Stimulated activated CD4-positive, alpha-beta T cell treated with anti-CD3 and anti-CD28 coated beads, TNF-alpha, amount 100 ng/mL, for 1 hour (primary cell): ENCODE measurements at places on chromosomes 7 and 10.

DNA sequence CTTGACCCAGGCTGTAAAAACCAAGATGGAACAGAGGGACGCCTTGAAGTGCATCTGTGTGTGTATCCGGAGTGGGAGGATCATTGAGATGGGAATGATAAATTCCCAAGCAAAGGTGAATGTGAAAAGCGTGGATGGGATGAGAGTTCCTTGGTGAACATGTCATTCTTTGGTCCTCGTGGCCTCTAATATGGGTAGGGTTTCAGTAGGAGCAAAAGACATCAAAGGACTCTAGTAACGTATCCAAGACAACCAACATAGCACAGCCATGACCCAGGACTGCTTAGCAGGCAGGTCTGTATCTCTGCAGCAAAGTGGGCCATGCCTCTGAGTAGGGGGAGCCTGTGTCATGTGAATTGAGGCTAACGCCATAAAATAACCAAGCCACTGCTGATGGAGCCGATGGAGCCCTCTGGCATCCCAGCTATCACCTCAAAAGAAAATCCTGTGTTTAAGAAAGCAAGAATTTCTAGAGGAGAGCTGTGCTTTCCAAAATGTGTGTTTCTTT lies 98.6 kb downstream of the CCDC3 start:
- DNase-seq = no peak

GRCh38 chr10:80709866-80710265 lies 172.2 kb downstream of the SH2D4B start:
- no peak for DNase-seq

DNA sequence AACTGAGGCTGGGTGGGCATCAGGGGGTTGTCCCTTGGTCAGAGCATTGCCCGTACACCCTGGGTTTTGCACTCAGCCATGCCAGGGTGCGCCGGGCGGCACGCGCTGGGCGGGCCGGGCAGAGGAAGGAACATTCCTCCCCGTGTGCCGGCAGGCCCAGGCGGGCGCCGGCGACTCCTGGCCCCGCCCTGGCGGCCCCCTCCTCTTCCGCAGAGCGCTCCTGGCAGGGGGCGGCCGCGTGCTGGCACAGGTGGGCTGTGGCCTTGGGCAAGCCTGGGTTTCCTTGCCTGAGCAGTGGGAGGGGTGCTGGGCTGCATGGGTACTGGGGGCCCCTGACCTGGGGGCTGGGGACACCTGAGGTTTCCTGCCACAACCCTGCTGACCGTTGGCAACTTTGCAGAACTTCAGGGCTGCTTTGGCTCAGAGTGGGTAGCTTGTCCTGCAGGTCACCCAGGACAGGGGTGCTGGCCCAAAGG lies 3.9 kb downstream of the LFNG start:
- DNase-seq = no peak

DNA sequence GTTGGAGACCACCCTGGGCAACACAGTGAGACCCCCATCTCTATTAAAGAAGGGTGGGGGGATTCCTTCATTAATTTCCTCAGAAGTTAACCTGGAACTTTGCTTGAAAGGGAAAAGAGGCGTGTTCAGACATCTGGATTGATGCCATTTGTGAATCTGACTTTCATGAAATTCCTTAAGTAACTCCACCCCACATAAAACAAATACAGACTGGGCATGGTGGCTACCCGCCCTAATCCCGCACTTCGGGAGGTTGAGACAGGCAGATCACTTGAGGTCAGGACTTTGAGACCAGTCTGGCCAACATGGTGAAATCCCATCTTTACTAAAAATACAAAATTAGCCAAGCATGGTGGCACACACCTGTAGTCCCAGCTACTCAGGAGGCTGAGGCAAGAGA lies 75.0 kb downstream of the EEPD1 start:
- DNase-seq = no peak

GRCh38 chr7:151806952-151807775 lies 69.8 kb downstream of the PRKAG2 start:
- no peak for DNase-seq

DNA sequence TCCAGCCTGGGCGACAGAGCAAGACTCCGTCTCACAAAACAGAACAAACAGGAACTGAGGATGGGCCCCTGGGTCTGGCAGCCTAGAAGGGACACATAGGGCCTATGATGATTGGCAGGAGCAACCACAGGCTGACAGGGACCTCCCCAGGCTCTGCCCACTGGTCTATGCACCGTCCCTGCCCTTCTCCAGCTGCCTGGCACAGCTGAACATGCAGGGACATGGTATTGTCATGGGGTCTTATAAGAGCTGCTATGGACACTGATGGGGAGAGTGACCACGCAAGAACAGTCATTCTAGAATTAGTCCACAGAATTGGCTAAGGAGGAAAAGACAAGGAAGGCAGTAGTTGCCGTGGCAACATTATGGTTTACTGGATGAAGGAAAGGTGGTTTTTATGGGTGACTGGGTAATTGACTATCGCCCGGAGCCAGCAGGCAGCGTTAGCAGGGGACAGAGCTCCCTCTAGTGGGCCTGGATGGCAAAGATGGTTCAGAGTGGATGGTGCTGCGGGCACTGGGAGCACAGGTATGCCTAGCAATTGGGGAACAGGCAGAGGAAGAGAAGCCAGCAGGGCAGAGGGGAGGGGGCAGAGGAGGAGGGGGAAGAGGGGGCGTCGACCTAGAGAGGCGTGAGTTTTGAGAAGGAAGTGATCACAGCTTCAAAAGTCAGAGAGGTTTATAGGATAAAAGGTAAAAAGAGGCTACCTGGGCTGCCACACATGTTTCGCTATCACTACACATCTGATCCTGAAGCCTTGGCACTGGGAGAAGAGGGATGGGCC lies 7.8 kb upstream of the TRIM56 start:
- DNase-seq = peak; percentile 45

GRCh38 chr10:80493522-80494051 lies 39.5 kb downstream of the TSPAN14 start:
- no peak for DNase-seq

DNA sequence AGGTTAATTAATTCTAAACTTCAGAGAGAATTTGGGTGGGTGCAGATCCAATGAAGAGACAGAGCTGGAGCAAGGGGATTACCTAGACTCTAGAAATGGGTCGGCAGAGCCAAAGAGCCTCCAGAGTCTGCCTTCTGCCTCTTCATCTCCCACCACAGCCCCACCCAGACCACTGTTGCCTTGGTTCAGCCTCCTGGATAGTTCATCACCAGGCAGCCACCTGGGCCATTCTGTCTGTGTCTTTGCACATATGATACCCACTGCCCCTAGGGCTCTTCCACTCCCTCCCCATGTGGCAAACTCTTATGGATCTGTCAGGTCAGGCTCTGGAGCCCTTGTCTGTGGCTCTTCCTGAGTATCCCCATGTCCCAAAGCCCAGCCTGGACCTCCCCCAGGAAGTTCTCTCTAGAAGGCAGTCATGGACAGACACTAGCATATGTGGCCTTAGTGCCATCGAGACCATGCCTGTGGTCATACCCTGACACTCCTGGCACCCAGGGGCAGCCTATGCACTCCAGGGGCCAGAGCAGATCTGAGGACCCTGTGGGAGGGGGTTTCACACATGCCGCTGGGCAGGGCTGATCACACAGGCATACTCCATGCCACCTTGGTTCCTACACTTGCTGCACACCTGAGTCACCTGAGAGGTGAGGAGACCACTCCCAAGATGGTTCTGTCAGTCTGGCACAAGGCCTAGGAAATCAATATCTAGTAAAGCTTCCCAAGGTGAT lies 41.6 kb downstream of the FRMPD2 start:
- no peak for DNase-seq

DNA sequence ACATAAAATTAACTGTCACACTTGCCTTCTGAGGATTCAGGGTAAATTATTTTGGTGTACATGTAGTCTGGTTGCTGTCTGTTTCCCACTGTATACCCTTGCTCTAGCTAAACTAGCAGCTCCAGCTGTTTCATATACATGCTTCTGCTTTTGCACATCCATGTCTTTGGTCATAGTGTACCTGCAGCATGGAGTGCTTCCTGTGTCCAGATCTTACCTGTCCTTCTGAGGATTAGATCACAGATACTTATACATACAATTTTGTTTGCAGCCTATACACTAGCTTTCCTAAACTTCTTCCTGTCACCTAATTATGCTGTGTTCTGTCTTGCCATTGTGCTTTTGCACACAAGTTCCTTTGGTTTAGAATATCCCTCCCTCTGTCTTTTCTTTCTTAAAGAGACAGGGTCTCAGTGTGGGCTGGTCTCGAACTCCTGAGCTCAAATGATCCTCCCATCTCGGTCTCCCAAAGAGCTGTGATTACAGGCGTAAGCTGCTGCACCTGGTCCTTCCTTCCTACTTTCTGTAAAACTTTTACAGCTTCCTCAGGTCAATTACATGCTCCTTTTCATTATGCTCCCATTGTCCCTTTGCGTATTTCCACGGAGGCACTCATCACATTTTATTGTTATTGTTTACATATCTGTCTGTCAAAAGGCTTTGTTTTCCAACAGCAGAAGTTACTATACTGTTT lies 33.8 kb downstream of the TPST1 start:
- no peak for DNase-seq
